Right forelimb (tissue), 1 donor: ENCODE measurements at places on chromosomes 2 and 18.

GRCh38 chr2:184072470-184072869 lies 525.9 kb upstream of the ZNF804A start:
- no peak for DNase-seq

GRCh38 chr2:188892636-188893035 lies 81.5 kb upstream of the COL3A1 start:
- DNase-seq, result no peak

GRCh38 chr2:139142252-139142880 lies 362.2 kb upstream of the NXPH2 start:
- no peak for DNase-seq

- no peak for DNase-seq
Observed at GRCh38 chr2:200961674-200962073, 1.8 kb downstream of the ORC2 start.

GRCh38 chr2:167787021-167787420 lies 460.4 kb downstream of the STK39 start:
- DNase-seq, result no peak

DNA sequence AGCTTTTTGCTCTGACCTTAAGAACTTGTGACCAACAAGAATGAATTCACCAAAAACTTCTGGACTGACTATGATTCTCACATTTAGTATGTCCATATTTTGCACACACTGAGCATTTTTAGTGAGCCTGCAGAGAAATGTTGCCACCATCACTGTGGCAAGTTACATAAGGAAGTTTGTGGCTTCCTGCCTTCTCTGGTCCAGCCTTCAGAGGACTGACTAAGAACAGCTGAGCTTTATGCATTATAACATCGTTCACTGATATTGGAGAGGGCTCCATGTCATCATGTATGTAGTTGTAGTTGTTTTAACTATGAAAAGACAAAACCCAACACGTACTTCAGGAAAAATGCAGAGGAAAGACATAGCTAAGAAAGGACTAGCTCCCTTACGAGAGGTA lies 218.0 kb upstream of the CRIM1 start:
- no peak for DNase-seq

DNA sequence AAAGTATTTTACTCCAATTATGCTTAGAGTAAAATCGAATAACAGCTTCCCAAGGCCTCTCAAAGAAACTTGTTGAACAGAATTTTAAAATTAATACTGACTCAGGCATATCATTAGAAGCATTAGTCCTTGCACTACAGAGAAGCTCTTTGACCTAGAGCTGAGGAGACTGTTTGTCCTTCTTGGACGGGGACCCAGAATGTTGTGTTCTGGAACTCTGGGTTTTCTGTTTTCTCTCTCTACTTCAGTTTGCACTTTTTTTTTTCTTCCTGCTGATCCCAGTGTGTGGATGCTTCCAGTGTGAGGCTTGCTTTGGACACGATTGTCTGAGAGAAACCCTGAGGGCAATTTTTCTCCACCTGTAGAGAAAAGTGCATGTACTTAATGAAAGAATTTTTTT lies 847.6 kb downstream of the SOCS6 start:
- DNase-seq, result no peak

DNA sequence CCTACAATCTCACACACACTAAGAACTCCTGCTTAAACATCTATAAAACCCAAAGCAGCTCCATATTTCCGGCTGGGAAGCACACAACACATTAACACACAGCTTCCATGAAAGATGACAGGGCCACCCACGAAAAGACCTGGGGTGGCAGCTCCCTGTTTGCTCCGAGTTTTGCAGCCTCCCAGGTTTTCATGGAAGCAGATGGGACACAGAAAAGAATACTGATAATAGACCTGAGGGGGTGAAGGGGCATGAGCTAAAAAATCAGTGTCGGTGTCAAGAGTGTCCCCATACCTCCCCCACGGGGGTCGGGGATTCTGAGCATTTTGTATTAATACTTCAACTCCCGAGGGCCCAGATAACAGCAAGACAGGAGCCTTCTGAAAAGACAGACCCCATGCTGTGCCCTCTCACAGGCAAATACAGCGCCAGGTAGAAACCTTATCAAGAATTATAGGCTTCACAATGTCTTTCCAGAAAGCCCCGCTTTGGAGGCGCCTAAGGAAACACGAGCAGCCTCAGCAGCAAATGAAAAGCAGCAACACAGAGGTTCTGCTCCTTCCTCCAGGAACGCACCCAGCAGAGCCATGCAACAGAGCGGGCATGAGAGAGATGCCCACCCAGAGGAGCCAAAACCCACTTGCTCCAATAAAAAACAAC lies 50.5 kb downstream of the ZNF516 start:
- DNase-seq, result no peak

DNA sequence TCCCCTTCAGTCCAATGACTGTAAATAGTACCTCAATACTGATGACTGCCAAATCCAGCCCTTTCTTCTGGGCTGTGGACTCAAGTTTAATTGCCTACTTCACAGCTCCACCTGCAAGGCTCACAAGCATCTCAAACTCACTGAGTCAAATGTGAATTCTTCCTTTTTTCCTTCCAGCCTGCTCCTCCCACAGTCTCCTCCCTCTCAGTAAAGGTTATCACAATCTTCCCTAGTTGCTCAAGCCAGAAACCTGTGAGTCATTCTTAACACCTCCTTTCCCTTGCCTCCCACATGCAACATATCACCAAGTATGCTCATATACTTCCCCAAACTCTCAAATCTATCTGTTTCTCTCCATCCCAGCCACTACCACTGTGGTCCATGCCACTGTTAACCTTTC lies 3.7 kb upstream of the MFSD6 start:
- DNase-seq, result no peak

DNA sequence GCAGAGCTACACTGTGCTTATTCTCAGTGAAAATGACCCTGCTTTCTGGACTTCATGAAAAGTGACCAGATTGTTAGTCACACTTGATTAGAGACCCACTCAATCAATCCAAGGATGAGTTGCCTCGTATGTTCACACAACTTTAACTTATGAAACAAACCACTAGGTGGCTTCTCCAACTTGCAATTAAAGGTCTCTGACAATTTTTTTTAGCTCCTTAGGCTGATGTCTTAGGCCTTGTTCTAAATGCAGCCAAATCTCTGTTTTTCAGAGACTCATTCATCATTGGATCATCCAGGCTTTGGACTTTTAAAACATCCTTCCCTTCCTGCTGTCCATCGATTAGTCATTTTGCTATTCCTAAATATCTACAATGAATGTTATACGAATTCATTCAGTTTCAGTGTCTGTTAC lies 63.4 kb downstream of the MREG start:
- no peak for DNase-seq
